ENCODE measurements at places on chromosomes 1 and 21.

DNA sequence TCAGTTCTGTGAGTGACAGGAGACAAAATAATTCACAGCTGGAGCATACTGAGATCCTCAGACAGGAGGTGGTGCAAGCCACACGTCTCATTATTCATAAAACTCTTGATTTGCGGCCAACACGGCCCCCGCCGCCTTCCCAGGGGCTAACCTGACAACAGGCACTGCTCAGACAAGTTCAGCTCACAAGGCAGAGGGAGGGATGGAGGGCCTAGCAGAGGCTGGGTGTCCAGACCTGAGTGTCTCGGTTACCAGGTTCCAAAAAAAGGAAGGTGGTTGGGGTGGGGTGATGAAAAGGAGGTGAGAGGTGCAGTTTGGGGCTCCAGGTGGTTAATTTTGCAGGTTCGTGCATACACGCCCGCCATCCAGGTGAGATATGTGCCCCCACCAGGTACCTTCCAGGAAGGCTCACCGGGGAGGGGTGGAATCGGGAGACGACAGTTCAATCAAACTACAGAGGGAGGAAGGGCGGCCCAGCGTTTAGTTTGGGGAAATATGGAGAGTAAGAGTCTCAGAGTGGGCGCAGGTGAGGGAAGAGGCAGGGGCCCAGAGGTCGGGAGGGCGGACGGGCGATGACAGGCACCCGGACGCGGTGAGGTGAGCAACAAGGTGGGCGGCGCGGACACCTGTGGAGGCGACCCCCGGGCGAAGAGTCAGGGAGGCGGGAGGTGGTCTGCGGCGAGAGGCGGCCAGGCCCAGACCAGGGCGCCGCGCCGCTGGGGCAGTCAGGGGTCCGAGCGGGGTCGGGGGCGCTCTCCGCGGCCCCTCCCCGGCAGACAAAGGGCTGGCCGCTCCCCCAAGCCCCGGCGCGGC, 629 bp downstream of the CTNNBIP1 start:
- DNase-seq, result no peak

DNA sequence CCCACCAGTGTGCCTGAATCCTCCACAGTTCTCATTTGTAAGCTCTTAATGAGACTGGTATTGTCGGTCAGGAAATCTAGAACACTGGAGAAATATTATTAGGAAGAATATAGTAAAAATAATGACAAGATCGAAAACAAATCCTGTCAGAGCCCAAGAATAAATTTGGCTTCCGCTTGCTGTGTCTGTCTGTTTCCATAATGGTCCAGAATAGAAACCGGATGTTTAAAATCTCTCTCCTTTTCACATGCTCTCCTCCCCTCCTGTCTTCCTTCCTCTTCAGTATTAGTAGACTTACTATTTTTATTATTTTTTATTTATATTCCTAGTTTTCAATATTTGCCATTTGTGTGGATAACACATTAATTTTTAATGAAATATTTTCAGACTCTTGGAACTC, 187.7 kb downstream of the SDCCAG8 start:
- no peak for DNase-seq

DNA sequence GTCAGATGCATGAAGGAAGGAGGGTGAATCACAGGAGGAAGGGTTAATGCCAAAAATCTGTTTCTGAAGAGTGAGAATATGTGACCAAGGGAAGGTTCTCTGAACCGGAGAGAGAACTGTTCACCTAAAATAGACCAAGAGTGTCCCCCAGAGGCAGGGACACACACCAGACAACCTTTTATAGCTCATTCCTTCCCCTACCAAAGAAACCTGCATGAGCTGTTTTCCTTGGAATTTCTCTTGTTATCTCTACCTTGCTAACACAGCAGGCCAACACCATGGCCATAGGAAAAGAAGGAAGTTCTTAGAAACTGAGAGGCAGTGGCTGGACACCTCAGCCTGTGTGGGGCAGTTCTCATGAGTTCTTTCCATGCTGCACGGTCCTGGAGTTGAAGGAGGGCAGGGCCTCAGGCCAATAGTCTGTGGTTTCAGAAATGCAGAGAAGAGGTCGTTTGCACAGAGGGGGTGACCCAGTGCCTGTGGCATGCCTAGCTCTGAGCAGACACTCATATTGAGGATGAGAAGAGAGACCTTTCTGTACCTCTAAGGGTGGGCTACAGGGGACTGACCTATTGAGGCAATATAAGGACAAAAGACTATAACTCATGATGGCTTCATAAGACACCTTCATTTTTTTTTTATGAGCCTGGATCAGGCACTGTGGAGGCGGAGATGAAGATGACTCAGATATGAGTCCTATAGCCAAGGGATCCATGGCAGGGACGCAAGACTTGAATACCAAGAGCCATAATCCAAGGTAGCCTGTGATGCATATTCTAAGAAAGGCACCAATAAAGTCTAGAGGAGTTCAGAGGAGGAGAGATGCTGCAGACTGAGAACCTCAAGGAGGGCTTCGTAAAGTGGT, 39.4 kb downstream of the IGFN1 start:
- DNase-seq, result no peak

- DNase-seq, result no peak
Observed at GRCh38 chr1:196209983-196210382, 398.3 kb downstream of the KCNT2 start.

- no peak for DNase-seq
Observed at GRCh38 chr1:228361314-228362140, 45.1 kb downstream of the TRIM11 start.

DNA sequence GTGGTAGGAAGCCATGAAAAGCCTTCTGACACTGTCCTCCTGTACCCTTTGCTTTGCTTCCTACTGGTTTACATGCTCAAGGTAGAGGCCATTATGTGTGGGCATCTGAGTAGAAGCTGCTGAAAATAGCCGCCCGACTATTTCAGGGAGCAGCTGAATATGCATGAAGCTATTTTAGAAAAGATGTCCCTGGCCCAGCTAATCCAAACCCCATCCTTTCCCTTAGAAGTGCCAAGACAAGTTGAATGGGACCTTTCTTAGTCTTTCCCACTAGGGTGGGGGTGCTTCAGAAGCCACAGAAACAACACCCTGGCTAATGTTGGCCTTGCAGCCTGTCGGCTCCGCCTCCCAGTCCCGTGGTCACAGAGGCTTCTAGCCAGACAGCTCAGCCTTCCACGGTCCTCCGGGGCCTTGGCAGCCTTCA, 205.1 kb upstream of the EDN2 start:
- DNase-seq, result no peak

- DNase-seq, result no peak
Observed at GRCh38 chr1:184379111-184379752, 7.6 kb upstream of the C1orf21 start.

DNA sequence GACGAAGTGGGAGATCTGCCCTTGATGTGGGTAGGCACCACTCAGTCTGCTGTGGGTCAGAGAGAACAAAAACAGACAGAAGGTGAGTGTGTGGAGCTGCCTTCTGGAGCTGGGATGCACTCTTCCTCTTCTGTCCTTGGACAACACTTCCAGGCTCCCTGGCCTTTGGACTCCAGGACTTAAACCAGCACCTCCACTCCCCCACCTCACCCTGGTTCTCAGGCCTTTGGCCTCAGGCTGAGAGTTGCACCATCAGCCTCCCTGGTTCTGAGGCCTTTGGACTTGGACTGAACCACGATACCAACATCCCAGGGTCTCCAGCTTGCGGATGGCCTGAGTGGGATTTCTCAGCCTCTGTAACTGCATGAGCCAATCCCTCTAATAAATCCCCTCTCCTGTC, 68.1 kb upstream of the STUM start:
- no peak for DNase-seq

DNA sequence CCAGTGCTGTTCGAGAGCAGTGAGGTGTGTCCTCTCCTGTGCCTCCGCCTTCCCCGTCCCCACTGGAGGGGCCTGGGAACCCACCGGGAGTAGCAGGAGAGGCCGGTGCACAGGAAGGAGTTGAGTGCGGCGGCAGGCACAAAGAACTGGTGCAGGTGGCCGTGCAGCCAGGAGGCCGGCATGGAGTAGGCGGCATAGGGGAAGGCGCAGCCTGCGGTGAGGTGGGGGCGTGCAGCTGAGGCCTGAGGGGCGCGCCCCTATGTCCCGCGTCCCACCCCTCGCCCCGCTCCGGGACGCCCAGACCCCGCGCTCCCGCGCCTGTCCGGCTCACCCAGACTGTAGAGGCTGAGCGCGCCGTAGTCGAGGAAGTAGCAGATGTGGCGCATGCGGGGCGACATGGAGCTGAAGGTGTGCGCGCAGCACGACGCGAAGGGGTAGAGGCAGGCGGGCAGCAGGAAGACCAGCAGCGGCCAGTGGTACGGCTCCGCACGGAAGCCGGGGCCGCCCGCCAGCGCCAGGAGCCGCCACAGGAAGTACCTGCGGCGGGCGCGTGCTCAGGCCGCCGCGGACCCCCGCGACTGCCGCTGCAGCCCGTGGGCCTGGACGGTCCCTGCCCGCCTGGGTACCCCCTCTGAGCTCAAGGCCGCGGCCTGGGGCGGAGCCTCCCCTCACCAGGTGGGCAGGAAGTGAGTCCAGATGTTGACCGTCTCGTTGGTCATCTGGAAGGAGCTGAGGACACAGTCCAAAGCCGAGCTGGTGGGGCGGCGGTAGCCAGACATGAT, 2.2 kb downstream of the PAQR6 start:
- peak; percentile 26 for DNase-seq

- no peak for DNase-seq
Observed at GRCh38 chr1:172141341-172141881, 279.1 kb upstream of the C1orf105 start.

GRCh38 chr1:115286431-115287205, 51.4 kb downstream of the NGF start:
- no peak for DNase-seq
